Uterus (tissue), 4 donors: ENCODE measurements at places on chromosomes 3 and 15. TPM values are rescaled to one million over a fixed set of nuclear protein-coding genes. Genes with fewer than 3 reads are reported as not detected.

- DNase-seq, result no peak
These were observed 2.2 kb downstream of the CADM2 start for GRCh38 chr3:84961011-84961410.

DNA sequence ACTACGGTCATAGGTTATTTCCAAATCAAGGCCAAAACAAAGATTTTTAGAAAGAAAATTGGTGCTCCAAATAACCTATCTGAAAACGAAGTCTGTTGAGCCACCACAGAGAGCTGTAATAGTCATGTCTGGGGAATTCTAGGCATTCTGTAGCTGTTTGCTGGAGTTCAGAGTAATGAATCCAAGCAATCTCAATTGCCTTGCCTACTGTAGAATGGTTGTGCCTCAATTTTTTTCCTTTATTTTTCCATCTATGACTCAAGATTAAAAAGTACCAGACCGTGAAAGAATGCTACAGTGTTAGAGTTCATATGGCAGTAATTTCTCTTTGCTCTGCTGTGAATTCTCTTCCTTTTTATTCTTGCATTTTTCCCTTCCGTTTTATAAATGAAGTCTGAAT, 1007.2 kb upstream of the ALCAM start:
- no peak for DNase-seq

- DNase-seq, result no peak
These were observed 10.4 kb downstream of the COPG1 start for GRCh38 chr3:129259612-129260477.

GRCh38 chr3:124439603-124440002, 290.6 kb upstream of the UMPS start:
- no peak for DNase-seq

- no peak for DNase-seq
These were observed 101.7 kb downstream of the P3H2 start for GRCh38 chr3:190019006-190019405.

DNA sequence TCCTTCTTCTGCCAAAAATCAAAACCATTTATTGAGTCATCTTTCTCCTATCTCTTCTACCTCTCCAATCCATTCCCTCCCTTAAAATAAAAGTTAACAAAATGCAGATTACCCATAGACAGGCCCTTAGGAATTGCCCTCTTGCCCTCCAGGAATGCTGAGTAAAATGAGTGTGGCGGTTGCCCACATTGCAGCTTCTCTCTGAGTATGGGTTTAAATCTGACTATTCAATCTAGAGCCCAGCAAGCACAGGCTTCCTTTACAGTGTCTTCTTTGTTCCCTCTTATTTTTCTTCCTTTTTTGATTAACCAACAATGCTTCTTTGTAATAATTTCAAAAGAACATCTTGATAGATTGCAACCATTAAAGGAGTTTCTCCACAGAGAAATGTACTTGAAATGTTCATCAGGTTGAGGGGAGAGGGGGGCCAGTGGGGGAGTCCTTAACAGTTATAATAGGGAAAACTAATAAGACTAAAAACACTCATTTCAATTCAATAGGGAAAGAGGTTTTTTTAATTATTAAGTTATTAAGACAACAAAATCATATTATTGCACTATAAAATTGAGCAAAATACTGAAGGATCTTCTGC, 135.3 kb upstream of the LMCD1 start:
- no peak for DNase-seq

OSTN gene
- not detected for total RNA-seq

GRCh38 chr15:65695081-65695480, 73.3 kb downstream of the SLC24A1 start:
- DNase-seq, result no peak

TPRG1 gene
- total RNA-seq, result 7.7 TPM

GRCh38 chr3:13264468-13264795, 155.7 kb downstream of the NUP210 start:
- no peak for DNase-seq

GRCh38 chr3:64924961-64925360, 237.2 kb upstream of the ADAMTS9 start:
- no peak for DNase-seq

NR2E3 gene
- total RNA-seq, result not detected

DNA sequence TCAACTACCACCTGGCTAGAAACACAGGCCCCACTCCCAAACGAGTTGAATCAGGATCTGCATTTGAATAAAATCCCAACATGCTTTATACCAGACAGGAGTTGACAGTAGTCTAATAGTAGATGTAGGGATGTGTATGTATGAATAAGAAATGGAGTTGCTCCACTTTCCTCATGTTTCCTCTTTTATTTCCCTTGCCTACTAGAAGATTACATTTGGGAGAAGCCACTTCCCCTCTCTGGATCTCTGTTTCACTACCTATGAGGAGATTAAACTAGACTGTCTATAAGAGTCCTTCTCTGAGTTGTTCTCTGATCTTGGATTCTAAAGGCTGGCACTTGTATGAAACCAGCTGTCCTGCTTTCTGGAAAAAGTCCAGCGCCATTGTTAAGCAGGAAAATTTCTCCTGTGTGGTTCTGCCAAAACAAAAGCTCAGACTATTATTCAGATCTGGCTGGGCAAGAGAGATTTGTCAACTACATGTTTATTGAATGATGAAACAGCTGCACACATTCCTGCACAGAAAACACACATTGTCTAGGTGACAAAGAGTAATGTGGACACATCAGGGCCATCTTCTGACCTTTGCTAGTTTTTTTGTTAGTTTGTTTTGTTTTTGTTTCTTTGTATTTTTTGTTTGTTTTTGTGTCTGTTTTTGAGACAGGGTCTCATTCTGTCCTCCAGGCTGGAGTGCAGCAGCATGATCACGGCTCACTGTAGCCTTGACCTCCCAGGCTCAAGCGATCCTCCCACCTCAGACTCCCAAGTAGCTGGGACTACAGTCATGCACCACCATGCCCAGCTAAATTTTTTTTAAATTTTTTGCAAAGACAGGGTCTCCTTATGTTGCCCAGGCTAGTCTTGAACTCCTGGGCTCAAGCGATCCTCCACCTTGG, 29.9 kb downstream of the ACP3 start:
- DNase-seq, result no peak

- peak; percentile 60 for DNase-seq
These were observed 621 bp downstream of the ANXA2 start for GRCh38 chr15:60396958-60397771.

DNA sequence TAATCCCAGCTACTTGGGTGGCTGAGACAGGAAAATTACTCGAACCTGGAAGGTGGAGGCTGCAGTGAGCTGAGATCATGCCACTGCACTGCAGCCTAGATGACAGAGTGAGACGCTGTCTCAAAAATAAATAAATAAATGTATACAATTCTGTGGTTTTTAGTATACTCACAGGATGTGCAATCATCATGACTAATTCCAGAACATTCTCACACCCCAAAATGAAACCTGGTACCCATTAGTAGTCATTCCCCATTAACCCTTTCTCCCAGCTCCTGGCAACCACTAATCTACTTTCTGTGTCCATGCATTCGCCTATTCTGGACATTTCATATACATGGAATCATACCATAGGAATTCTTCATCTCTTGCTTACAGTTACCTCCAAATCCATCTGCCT, 44.5 kb downstream of the LRRFIP2 start:
- DNase-seq, result no peak

FETUB gene
- not detected for total RNA-seq

- DNase-seq, result no peak
These were observed 374.3 kb downstream of the VPS13C start for GRCh38 chr15:61685971-61686370.
